Left ventricle myocardium superior (tissue), 1 donor: ENCODE measurements at places on chromosomes 6 and 20.

GRCh38 chr20:46040902-46041535, 12.0 kb downstream of the SLC12A5 start:
- DNase-seq, result peak; percentile 39

DNA sequence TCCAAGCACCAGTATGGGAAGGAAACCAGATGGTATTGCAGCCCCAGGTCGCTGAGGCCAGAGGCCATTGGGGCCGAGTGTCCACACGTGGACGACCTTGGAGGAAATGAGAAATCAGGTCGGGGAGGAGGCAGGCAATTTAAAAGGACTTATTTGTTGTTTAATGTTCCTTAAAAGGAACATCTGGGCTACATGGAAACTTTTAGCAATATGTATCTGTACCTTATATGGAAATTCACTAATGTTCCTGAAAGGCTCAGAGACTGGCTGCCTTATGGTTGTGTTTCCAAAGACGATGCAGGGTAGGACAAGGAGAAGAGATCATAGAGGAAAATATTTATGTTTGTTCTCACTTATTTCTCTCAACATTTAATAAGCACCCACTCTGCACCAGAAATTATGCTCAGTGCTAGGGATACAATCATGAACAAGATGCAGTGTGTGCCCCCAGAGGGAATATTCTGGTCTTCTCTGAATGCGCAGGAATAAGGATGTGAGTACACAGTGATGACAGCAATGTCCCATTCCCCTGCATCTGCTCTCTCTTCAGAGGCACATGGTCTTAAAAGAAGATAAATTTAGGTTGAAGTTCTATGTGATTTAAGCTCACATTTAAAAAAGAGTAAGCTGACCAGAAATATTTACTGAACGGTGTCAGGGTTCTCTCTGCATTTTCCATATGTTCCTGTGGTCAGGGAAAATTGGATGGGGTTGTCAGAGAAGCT, 3.4 kb downstream of the BNIP5 start:
- no peak for DNase-seq

- DNase-seq, result no peak
Measured at GRCh38 chr6:63844287-63844686, 208.7 kb downstream of the PHF3 start.

DNA sequence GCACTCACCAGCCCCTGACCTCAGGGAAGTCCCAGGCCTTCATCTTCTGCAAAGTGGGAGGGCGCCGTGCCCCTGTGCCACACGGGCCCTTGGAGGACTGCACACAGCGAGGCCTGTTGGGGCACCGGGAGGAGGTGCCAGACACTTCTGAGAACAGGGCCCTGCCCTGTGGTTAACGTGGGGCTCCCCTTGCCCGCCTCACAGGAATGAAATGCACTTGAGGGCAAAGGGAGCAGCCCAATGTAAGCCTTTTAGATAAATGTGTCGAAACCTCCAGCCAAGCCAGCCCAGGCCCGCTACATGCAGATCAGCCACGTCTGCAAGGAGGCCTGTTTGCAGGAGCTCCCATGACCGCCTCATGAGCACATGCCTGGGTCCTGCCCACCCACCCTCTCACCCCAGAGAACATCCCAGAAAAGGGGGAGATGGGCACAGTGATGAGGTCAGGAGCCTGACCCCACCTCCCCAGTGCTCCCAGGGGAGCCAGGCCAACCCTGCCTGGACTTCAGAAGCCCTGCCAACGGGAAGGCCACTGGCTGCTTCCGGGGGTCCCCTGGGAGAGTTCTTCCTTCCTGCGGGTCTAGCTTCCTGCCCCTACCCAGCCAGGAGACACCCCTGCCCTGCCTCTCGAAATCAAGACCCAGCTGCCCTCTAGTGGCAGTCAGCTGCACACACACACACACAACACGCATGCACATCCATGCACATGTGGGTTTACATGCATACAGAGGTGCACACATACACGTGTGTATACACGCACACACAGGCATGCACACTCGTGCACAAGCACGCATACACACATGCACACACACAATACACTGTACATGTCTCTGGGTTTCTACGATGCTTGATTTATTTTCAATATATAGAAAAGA, 178.7 kb downstream of the TAF4 start:
- DNase-seq, result peak; percentile 30

DNA sequence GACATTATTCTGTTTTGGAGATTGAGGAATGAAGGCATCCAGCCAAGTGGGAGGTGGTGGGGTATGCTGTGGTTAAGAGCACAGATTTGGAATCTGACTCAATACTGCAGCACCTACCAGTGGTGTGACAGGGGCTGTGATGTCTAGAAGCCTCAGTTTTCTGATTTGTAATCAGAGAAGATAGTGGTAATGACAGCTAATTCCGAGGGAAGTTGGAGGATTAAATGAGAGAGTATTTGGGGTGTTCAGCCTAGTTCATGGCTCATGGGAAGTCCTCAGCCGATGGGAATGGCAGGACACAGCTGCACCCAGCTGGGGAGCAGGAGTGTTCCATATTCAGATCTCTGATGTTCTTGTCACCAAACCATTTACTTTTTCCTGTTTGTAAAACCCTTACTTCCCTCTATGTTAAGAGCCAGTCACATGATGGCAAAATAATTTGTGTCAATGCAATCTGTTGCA, 9.3 kb downstream of the SLC9A8 start:
- peak; percentile 47 for DNase-seq

DNA sequence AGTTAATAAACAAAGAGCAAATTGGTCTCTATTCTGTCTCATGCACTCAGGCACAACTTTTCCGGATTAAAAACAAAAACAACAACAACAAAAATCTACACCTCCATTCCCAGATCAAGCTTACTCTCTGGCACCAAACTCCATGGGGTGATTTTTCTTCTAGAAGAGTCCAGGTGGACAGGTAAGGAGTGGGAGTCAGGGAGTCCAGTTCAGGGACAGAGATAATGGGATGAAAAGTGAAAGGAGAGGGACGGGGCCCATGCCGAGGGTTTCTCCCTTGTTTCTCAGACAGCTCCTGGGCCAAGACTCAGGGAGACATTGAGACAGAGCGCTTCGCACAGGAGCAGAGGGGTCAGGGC, 437 bp upstream of the HLA-A start:
- DNase-seq, result no peak

DNA sequence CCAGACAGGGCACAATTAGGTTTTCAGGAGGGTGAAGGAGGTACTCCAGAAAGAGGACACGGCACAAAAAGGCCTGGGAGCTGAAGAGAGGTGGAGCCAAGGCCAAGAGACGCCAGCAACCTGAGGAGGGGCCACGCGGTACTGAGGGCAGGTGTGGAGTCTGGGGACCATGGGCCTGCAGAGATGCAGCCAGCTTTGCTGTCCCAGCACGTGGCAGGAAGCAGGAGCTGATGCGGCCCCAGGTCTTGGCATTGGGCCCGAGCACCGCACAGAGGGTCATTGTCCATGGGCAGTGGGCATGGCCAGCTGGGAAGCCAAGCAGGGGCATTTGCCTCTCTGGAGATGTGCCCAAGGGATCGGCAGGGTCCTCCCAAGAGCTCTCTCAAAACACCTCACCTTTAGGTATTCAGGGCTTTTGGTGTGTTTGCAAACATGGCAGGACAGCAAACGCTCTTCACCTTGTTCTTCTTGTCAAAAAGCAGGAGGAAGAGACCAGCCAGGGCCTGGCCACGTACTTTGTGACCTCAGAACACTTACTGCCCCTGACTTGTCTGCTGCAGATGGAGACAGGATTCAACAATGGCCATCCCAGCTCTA, 1.4 kb upstream of the BPIFB1 start:
- no peak for DNase-seq

- DNase-seq, result no peak
Measured at GRCh38 chr6:82584856-82585255, 221.2 kb downstream of the TPBG start.

DNA sequence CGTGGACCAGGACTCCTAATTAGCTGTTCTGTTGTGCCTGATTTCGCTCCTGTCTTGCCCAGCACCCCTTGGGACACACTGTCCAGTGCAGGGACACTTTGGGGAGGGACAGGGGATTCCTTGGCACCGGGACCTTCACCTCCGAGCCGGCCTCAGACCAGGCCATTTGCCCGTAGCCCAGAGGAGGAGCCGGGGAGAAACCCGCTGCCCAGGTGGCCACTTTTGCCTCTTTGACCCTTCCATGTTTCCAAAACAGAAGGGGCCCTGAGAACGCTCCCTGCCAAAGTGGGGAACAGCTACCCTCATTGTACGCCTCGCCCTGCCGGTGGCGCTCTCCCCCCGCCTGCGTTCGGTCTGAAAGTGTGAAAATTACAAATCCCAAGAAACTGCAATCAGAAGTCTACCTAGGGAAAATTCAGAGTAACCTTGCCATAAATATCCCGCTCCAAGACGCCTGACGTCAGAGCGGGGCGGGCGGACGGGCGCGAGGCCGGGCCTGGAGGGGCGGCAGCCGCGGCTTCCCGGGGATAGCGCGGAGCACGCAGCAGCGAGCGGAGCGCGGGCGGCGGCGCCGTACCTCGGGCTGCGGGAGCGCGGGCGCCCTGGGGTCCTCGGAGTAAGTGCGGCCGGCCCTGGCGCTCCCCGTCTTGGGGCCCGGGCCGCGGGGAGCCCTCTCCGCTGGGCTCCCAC, at the start of gene DAAM2:
Gene DAAM2 (plus strand): TSS at position 527 of the 690 bp plus-strand sequence. CDS start 63,927 bp downstream, outside the sequence.
- peak; percentile 86 for DNase-seq

GRCh38 chr6:73341335-73341734, 12.7 kb downstream of the DPPA5 start:
- no peak for DNase-seq

- DNase-seq, result no peak
Measured at GRCh38 chr6:164812706-164813105, 496.7 kb downstream of the C6orf118 start.

DNA sequence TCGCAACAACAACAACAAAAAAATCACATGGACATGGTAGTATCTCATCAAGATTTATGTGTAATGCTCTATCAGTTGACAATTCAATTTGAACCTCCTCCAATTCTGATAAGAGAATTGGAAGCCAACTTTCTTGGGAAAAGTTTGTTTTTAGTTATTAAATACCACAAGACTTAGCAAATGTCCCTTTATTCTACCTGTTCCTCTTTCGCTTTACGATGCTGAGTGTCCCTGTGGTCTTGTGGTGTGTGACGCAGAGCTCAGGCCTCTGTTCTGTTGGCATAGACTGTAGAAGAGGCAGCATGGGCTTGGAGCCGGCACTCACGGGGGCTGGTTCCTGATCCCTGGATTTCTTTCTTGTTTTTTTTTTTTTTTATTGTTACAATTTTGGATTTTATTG, 76.7 kb downstream of the PSMB1 start:
- no peak for DNase-seq

- peak; percentile 81 for DNase-seq
Measured at GRCh38 chr20:57089699-57090144, 176.7 kb downstream of the BMP7 start.

DNA sequence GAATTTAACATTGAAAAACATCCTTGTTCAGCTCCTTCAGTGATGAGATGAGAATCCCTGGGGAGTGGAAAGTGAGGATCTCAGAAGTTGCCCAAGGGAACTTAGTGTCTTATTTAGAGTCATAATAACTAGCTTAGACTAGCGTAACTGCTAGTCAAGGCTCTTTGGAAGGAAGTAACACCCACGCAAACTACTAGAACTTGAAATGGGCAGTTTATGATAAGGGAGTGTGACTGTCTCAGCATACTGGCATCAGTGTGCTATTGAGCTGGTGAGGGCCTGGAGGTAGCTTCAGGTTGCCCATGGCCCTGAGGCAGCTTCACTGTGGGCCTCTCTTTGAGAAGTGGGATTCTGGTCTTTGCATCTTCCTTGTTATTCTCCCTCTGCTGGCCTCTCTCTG, 40.1 kb downstream of the SLX4IP start:
- DNase-seq, result no peak

DNA sequence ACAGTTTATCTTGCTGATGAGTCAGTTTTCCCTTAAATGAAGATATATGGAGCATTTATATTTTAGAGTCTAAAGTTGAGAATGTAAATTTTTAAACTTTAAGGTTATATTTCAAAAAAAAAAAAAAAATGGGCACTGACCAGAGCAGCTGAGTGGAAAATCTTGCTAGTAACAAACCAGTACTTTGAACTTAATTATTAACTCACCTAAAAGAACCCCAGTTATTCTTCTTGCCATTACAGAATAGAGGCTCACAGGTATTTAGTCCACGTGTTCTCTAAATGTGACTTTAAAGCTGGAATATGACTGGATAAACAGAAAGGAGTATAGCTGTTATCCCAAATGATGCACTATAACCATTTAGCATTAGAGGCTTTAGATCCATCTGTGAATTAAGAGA, 178.4 kb downstream of the COL9A1 start:
- no peak for DNase-seq

- DNase-seq, result no peak
Measured at GRCh38 chr6:137745321-137745720, 121.7 kb upstream of the TNFAIP3 start.

DNA sequence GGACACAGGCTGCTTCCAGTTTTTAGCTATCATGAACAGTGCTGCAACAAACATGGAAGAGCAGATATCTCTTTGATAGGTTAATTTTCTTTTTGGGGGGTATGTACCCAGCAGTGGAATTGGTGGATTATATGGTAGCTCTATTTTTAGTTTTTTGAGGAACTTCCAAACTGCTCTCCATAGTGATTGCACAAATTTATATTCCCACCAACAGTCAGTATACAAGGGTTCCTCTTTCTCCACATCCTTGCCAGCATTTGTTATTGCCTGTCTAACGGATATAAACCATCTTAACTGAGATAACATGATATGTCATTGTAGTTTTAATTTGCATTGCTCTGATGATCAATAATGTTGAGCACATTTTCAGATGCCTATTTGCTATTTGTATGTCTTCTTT, 237.6 kb downstream of the MMUT start:
- no peak for DNase-seq

- no peak for DNase-seq
Measured at GRCh38 chr20:49590163-49591017, 22.5 kb upstream of the PTGIS start.

GRCh38 chr6:11947063-11947462, 65.0 kb upstream of the HIVEP1 start:
- DNase-seq, result no peak

DNA sequence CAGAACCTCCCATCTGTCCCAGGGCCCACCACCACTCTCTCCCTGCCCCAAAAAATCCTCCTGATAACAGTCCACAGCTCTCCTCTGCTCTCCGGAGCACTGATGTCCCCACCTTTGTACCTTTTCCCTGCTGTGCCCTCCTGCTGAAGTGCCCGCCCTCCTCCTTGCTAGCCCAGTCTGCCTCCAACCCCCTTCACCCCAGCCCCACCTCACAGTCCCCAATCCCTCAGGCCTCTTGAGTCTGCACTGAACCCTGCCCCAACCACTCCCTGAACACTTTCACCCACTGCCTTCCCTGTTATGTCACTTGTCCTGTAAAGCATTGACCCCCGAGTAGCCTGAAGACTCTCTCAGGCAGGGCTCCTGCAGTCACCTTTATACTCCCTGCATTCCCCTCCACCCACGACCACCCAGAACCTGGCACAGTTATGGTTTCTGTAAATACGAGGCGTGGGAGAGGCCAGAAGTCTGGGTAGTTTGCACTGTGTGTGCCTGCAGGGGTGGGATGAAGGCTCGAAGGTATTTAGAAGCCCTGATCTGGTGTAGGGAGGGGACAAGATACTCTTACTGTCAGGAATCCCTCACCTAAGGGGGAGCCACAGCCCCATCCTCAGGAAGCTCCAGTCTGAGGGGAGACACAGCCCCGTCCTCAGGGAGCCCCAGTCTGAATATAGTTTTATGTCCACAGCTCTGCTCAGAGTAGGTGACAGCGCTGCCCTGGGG, 5.4 kb downstream of the GLP1R start:
- no peak for DNase-seq

GRCh38 chr6:5173810-5174209, 86.9 kb downstream of the LYRM4 start:
- DNase-seq, result no peak
